ENCODE measurements at places on chromosomes 4 and X.

- DNase-seq: no peak
Measured at GRCh38 chr4:171594293-171594692, 218.9 kb upstream of the GALNTL6 start.

DNA sequence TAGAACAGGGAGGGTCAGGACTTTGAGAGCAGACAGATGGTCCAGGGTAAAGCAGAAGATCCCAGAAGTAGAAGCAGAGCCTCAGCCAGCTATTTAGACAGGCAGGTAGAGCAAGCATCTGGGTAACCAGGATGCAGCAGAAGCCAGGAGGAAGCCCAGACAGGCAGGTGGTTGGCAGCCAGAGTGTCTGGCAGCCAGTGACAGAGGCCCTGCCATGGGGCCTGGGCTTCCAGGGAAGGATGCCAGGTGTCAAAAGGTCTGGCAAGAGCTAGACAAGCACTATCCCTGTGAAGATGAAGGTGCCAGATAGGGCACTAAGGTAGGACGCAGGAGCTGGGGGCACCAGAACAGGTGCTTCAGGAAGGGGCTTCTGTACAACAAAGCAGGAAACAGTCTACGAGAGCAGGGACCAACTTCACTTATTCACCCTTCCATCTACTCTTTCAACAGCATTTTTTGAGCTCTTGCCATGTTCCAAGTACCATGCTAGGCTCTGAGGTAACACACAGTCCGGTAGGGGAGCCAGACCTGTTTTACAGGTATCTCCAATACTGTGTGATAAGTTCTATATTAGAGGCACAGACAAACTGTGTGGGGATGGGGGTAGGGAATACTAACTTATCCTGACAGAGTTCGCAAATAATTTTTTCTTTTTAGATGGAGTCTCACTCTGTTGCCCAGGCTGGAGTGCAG lies 38.1 kb upstream of the GJB1 start:
- no peak for DNase-seq

GRCh38 chrX:10007621-10008020 lies 40.5 kb downstream of the CLDN34 start:
- DNase-seq: no peak

GRCh38 chr4:48588230-48589097 lies 98.4 kb downstream of the ZAR1 start:
- no peak for DNase-seq

DNA sequence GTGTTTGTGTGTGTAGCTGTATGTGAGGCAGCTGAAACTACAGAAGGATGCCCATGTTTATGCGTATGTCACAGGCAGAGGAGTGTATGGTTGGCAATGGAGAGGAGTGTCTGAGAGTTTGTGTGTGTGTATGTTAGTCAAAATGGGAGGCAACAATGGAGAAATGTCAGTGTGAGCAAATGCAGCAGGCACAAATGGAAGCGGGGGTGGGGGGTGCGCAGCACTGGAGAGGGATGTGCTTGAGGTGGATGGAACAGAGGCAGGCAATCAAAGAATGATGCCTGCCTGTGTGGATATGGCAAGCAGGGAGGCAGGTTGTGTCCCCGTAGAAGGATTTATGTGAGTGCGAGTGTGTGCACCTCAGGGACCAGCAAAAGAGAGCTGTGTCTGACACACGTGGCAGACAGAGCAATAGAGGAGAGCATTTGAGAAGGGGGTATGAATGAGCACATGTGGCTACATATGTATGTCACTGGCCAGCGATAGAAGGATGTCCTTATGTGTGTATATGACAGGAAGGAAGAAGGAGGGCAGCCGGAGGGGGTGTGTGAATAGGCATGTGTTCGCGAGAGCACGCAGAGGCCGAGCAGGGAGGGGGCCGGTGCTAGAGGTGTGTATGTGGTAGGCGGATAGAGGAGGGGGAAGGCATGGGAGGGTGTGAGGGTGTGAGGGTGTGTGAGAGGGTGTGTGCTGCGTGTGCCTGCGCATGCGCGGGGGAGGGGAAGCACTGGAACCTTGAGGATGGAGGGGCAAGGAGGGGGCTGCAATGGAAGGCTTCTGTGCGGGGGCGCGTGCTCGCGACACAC lies 1.1 kb downstream of the PJA1 start:
- peak; percentile 77 for DNase-seq

DNA sequence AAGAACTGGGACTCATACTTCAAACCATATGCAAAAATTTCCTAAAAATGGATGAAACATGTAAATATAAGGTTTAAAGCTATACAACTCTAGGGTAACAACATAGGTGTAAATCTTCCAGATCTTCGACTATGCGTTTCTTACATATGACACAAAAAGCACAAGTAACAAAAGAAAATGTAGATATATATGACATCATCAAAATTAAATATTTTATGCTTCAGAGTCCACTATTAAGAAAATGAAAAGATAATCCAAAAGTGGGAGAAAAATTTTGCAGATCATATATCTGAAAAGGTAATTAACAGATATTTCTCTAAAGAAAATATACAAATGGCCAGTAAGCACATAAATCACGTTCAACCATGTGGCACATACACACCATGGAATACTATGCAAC lies 164.2 kb upstream of the ACTRT1 start:
- DNase-seq: no peak

GRCh38 chrX:19028560-19028959 lies 44.6 kb upstream of the PHKA2 start:
- no peak for DNase-seq

GRCh38 chr4:67430989-67431388 lies 114.3 kb downstream of the CENPC start:
- no peak for DNase-seq

GRCh38 chr4:23844961-23845360 lies 44.9 kb downstream of the PPARGC1A start:
- no peak for DNase-seq

- no peak for DNase-seq
Measured at GRCh38 chr4:183716302-183716701, 57.2 kb downstream of the TRAPPC11 start.

DNA sequence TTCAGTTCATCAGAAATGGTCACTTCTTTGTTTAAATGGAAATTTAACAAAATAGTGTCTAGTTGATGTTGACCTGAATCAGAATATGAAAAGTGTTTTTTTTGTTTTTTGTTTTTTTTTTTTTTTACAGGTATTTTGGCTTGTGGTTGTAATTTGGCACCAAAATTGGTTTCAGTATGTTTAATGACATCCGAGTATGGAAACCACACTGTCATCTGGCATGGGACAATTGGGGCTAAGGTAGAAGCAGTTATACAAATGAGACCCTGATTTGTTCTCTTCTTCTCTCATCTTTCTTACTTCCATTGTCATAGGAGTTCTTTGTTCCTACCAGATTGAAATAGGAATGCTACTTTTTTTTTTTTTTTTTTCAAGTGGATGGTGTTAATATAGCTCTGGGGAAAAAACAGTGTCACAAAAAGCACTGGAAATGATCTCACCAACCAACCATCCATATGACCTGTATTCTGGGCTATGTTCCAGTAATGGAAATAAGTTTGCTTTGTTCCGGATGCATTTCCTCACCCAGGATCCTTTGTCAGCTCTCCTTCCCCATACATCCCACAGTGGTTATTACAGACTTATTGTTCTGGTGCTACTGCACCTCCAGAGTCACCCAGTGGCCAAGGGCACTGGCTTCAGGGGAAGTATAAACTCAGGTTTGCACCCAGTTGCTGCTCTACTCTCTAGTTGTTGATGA lies 95.8 kb downstream of the ATXN3L start:
- DNase-seq: peak; percentile 62

DNA sequence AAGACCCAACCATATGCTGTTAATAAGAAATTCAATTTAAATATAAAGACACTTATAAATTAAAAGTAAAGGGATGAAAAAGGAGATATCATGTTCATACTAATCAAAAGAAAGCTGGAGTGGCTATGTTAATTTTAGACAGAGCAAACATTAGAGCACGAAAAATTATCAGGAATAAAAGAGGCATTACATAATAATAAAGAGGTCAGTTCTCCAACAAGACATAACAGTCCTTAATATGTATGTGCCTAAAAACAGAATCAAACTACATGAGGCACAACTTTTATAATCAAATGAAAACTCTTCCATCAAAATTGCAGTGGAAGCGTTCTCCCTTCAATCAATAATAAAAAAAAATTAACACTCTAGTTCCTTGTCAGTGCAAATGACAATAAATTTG lies 62.6 kb downstream of the ARHGEF6 start:
- DNase-seq: no peak

GRCh38 chr4:81021142-81021944 lies 9.2 kb upstream of the BMP3 start:
- no peak for DNase-seq

DNA sequence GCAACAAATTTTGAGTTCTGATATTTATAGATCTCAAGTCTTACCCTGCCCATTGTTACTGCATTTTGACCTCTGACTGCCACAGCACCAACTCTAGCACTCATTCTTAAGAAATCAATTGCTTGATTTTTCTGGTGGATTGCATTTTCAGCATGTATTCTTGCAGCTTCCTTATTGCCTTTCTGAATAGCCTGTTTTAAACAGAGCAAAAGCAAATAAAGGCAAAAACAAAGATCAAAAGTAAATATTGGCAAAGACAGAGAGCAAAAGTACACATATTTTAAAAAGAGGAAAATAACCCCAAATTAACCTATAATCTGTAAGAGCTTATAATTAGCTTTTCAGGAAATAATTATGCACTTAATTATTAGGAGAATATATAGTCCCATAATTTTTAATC lies 129.4 kb upstream of the TENT5D start:
- no peak for DNase-seq

GRCh38 chrX:2325076-2325784 lies 175.5 kb downstream of the DHRSX start:
- DNase-seq: peak; percentile 74

DNA sequence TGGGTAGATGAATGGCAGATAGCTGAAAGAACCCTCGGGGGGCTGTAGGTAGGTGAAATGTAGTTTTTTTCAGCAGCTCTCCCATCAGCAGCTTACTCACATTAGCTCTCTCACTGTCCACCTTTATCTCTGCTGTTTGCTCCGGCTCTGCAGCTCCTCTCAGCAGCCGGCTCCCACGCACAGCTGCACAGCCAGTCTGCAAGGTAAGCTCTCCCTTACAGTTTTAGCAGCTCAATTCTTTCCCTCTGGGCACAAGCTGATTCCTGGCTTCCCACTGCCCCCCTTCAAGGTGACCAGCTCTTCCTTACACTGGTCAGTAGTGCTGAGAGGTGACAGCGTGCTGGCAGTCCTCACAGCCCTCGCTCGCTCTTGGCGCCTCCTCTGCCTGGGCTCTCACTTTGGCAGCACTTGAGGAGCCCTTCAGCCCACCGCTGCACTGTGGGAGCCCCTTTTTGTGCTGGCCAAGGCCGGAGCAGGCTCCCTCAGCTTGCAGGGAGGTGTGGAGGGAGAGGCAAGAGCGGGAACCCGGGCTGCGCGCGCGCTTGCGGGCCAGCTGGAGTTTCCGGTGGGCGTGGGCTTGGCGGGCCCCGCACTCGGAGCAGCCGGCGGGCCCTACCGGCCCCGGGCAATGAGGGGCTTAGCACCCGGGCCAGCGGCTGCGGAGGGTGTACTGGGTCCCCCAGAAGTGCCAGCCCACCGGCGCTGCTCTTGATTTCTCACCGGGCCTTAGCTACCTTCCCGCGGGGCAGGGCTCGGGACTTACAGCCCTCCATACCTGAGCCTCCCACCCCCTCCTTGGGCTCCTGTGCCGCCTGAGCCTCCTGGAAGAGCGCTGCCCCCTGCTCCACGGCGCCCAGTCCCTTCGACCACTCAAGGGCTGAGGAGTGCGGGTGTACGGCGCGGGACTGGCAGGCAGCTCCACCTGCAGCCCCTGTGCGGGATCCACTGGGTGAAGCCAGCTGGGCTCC lies 393.6 kb downstream of the CENPC start:
- DNase-seq: no peak

DNA sequence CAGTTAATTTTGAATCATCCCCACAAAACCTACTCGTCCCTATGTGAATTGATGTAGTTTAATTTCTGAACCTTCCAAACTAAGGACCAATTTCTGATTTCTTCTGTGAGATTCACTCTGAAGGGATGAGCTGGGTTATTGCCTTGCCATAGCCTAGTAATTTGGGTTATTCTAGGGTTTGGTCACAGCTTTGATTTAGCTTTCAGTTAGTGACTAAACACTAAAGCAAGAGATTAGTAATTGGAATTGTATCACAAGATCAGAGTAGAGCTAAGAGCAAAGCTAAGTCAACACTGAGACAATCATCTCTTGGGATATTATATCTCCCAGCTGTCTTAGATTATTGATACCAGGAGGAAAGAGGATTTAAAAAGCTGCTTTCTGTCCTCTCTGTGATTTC lies 588.0 kb downstream of the CCSER1 start:
- DNase-seq: no peak

DNA sequence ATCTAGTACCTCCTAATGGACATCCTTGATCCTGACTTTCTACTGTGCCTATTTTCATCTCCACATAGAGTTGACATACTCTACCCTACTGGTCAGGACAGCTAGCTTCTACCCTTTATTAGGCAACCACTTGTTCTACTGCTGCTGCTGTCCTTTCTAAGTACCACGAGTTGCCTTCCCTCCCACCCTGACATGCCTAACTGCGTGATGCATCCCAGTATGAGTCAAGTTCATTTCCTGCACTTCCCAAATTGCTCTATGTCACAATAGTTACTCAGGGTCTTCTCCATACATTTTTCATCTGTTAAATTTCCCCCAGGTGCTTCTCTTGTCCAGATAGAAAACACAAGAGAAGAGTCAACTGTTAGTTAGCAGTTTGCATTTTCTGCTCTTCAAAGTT lies 133.4 kb downstream of the TBC1D19 start:
- DNase-seq: peak; percentile 61

DNA sequence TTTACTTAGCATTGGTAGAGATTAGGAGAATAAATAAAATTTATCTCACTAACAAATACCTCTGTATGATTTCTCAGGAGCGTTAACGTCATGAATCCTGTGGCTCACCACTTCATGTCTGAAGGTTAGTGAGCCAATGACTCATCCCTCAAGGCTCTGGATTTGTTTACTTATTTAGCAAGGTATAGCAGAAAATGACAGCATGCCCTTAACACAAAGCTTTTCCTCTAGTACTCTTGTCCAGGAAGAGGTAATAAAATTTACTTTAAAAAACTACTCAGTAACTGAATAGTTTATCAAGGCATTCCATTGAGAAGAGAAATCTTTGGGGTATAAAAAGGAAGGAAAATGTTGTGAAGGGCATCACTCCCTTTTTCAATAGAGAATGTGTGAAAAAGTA lies 823.8 kb downstream of the CCSER1 start:
- no peak for DNase-seq

- DNase-seq: no peak
Measured at GRCh38 chr4:83875437-83875836, 339.5 kb downstream of the GPAT3 start.

- DNase-seq: no peak
Measured at GRCh38 chr4:94262163-94263016, 54.7 kb downstream of the SMARCAD1 start.

- no peak for DNase-seq
Measured at GRCh38 chr4:115042496-115042895, 70.9 kb downstream of the NDST4 start.

DNA sequence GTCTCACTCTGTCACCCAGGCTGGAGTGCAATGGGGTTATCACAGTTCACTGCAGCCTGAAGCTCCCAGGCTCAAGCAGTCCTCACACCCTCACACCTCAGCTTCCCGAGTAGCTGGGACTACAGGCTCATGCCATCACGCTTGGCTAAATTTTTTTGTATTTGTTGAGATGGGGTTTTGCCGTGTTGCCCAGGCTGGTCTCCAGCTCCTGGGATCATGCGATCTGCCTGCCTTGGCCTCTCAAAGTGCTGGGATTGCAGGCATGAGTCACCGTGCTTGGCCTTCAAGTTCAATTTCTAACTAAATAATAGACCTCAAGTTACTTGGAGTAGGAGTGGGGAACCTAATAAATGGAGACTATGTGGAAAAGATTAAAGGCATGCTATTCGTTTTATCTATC lies 48.9 kb downstream of the MND1 start:
- DNase-seq: peak; percentile 54

- DNase-seq: no peak
Measured at GRCh38 chr4:89064848-89065247, 7.9 kb upstream of the FAM13A start.
